GM03348 (cell line): ENCODE measurements at places on chromosomes 1 and 21.

DNA sequence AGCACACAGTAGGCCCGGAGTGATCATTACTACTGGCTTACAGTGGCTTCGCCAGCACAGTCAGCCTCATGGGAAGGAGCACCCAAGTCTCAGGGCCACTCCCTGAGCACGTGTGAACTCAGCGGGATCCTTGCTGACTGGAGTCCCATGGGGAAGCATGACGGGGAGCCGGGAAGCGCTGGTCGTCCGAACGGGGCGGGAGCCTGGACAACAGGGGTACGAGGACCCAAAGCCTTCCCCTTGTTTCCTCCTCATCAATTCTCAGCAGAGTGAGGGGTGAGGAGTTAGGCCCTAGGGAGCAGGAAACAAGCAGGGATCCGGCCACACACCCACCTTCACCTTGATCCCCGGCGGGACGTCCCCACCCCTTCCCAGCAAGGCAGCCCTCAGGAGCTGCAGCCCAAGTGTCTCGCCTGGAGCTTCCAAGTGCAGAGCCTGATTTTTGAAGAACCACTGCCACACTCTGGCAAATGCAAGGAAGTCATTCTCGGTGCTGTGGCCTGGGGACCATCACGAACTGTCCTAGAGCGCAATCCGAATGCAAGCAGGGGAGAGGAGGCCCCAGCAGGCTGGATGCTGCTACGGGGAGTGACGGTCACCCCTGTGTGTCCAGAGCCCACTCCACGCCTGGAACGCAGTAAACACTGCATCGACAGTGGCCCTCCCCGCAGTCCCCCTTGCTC is 35.5 kb downstream of the TOMM20 start:
- peak; percentile 72 for DNase-seq

DNA sequence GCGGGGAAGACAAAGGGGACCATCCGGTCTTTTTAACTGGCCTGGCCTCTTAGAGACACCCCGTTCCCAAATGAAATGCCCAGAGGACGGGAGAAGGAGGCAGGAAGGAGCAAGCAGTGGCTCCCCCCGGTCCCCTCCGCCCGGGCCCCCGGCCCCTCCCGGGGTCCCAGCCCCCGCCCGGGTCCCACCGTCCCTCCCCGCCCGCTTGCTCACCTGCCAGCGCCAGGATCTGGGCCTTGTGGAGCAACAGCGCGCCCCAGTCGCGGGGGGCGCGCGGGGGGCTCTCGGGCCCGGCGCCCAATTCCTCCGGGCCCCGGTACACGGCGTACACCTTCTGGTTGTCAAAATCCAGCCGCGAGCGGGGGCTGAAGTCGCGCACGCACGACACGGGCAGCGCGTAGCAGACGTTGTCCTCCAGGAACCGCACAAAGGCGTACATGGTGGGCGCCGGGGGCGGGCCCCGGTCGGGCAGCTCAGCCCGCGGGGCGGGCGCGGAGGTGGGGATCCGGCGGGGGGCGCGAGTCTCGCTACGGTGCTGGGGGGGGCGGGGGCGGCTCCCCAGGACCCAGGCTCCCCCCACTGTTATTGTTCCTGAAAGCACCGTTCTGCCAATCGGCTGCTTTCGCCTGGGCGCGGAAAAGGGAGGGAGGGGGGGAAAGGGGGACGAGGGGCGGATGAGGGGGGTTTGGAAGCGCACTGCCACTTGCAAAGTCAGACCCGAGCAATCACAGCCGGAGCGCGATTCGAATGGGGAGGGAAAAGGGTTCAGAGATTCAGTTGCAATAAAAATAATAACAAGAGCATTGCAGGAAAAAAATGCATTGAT is at the start of gene BEND5:
TSS of gene BEND5 (minus strand) at position 499 of the 826 bp plus-strand sequence. CDS start at position 439, 60 bp downstream.
- peak; percentile 18 for DNase-seq

DNA sequence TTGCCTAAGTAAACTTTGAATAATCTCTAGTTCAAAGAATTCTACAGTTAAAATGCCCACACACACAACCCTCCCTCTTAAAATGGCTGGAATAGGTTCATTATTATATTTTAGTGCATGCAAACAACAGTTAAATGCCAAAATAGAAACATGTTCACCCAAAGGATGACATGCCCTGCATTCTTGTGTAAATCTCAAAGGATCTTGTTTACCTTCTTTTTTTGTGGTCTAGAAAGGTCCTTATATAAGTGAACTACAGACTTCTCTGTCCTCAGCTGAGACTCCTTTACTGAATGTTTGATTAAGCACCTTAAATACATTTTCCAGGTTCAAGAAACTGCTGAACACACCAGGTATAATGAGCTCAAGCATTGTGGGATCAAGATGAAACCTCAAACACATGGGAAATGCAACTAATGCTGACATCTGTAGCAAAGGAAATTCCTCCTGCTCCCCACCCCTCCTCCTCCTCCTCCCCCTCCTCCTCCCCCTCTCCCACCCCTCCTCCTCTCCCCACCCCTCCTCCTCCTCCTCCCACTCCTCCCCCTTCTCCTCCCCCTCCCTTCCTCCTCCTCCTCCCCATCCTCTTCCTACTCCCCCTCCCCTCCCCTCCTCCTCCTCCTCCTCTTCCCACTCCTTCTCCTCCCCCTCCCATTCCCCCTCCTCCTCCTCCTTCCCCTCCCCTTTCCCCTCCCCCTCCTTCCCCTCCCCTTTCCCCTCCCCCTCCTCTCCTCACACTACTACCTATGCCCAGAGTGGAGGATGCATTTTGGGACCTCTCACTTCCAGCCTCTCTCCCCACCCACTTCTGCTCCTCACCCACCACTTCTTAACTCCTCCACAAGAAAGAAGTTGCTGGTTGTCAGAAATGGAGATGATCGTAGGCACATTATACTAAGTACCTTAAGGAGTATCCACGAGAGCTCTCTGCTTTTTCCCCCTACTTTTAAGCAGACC is 233.9 kb downstream of the MRPL39 start:
- DNase-seq = no peak

DNA sequence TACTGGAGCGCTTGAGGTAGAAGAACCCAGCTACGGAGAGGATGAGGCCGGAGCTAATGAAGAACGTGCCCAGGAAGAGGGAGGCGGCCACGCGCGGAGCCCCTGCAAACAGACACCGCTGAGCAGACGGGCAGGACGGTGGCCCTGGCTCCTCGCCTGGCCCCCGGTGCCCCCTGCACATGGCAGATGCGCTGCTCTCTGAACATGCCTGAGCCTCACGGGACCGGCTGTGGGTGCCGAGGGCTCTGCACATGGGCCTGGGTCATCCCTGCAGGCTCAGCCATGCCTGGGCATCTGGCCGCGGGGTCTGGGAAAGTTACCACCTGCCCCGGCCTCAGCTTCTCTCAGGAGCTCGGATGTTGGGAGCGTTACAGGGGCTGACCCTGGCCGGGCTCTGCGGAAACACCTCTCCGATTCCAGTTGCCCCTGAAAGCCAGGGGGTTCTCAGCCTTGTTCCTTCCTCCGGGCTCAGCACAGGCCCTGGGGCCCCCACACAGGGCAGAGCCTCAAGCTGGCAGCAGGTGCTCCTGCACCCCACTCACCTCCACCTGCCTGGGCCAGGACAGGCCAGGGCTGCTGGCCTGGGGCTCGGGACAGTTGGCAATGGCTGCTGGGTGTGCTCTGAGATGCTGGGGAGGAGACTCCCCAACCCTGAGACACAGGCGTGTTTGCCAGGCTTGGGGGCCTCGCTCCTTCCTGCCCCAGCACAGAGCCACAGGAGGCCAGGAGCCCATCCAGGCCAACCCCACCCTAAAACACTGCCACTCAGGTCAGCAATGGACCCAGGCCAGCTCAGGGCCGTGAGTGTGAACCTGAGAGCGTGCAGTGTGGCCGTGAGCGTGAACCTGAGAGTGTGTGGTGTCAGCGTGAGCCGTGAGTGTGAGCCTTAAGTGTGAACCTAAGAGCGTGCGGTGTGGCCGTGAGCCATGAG is 12.1 kb upstream of the RNF223 start:
- no peak for DNase-seq
